ENCODE measurements at places on chromosomes 6 and 20.

GRCh38 chr6:26033941-26034354, 53.3 kb upstream of the HFE start:
- DNase-seq: no peak

DNA sequence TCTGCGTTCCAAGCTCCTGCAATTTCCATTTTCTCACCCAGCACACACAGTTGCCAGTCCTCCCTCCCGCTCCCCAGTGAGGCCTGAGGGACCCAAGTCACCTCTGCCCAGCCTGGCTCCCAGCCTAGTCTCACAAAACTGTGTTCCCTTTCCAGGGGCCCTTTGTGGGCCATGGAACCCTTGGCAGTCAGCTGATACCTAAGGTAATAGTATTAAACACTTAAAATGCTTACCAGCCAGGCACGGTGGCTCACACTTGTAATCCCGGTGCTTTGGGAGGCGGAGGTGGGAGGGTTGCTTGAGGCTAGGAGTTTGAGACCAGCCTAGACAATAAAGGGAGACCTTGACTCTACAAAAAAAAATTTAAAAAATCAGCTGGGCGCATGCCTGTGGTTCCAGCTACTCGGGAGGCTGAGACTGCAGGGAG, 3.2 kb upstream of the RBM38 start:
- DNase-seq: no peak

GRCh38 chr6:153101461-153101860, 29.6 kb downstream of the RGS17 start:
- no peak for DNase-seq

DNA sequence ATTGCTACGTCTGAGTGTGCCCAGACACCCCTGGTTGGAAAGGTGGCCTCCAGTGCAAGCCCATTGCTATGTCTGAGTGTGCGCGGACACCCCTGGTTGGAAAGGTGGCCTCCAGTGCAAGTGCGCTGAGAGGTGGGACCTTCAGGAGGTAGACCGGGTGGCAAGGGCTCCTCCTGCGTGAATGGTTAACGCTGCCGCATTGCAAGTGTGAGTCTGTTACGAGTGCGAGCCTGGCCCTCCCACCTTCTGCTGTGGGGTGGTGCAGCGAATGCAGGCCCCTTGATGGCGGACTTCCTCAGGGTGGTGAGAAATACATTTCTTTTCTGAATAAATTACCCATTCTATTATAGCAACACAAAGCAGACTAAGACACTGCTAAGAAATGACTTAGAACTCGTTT, 208.8 kb downstream of the DLL1 start:
- no peak for DNase-seq

DNA sequence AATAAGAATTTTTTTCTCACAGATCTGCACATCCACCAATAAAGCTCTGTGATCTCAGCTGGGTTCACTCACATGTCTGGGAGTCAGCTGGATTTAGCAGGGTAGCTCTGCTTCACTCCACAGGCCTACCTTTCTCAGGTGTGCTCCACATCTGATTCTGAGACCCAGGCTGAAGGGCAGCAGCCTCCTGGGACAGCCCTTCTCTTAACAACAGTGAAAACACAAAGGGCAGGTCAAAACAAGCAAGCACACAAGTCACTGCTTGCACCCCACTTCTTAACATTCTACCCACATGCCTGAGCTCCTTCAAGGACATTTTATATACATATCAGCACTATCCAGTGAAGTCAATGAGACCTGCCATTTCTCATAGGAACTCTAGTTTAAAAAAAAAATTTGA, 96.0 kb upstream of the MAP3K4 start:
- no peak for DNase-seq

- no peak for DNase-seq
Observed at GRCh38 chr6:2708456-2708855, 42.3 kb downstream of the MYLK4 start.

- no peak for DNase-seq
Observed at GRCh38 chr20:23450877-23451276, 1.8 kb downstream of the CST11 start.

GRCh38 chr6:5998711-5999687, 7.7 kb downstream of the NRN1 start:
- DNase-seq: no peak

- no peak for DNase-seq
Observed at GRCh38 chr20:18663932-18664331, 76.1 kb downstream of the DTD1 start.

- DNase-seq: no peak
Observed at GRCh38 chr20:37309936-37310590, 20.6 kb downstream of the MANBAL start.

DNA sequence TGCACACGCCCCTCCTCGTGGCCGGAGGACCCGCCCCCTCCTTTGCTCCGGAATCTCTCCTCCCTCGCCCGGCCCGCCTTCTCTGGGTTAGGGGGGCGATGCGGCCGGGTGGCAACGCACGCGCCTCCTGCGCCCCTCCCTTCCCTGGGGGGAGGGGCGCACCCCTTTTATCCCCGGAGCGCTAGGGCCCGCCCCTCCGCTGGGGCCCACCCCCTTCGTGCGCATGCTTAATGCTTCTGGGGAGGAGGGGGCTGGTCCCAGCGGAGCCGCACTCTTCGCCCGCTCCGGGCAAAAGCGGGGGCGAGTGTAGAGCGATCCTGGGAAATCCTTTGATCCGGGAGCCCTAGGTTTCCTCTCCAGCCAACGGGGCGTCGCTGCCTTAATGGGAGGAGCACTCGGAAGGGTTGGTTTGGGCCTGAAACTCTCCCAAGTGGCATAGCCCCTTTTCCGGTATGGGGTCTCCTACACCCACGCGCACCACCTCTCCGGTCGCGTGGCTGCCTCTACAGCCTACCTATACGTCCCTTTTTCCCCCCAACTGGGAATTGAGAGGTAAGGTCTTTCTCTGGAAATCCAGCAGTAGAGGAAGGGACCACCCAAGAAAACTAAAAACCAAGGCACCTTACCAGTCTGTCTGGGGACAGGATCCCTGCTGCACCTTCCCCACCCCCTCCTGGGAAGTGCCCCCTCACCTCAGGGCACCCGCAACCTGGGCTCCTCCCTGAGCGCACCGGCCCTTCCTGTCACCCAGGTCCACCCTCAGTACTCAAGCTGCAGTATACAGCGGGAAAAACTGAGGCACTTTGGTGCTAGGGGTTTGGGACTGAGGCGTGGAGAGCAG, 2.1 kb downstream of the SOX12 start:
- peak; percentile 69 for DNase-seq

- no peak for DNase-seq
Observed at GRCh38 chr6:67073938-67074337, 1366.9 kb upstream of the EYS start.

GRCh38 chr6:170210651-170211403, 80.1 kb downstream of the DLL1 start:
- no peak for DNase-seq

DNA sequence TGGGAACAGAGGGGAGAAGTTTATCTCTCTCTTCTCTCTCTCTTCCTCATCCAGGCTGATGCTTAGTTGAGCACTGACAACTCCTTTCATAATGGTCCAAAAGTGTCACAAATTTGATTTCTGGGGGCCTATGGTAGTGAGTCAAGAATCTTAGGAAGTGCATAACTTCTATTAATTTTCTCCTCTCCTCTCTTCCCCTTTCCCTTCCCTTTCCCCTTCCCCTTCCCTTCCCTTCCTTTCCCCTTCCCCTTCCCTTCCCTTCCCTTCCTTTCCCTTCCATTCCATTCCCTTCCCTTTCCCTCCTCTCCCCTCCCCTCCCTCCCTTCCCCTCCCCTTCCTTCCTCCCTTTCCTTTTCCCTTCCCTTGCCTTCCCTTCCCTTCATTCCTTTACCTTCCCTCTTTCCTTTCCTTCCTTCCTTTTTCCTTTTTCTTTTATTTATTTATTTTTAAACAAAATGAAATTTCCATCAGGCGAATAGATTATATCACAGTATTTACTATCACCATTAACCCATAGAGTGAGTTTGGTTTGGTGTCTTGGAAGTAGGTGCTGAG, 56.9 kb upstream of the JAG1 start:
- no peak for DNase-seq

- no peak for DNase-seq
Observed at GRCh38 chr6:22670605-22671004, 101.2 kb downstream of the HDGFL1 start.

DNA sequence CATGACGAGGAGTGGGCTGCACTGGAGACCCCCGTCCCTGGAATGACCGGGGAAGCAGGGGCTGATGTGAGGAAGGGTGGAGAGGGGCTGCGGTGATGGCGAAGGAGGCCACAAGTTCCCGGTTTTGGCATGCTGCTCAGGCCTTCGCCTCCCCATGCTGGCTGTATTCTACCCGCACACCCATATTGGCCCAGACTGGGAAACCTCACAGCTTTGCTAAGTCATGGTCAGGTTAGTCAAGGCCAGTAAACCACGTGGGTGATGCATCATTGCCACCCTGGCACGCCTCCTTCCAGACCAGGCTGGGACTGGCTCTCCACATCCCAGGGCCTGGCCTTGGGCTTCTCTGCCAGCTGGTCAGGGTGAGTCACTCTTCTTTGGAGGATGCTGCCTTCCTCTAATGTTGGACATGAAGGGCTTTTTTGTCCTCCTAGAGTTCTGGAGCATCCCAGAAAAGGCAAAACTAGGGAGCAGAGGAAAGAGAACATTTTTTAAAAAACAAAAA, 53.8 kb downstream of the PCNA start:
- DNase-seq: no peak

DNA sequence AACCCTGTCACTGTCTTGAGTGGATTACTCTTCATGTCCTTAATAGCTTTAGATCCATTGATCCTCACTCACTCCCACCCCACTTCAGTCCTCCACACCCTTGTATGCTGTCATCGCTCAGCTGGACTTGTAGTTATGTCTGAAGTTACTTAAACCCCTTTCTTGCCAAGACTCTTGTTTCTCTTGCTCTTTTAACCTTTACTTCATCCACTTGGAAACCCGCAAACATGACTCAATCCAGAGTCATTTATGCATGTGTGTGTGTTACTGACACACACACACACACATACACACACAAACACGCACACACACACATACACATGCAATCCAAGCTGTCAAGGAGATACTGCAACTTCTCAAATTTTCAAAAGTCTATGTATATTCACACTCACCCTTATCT, 341.8 kb downstream of the SYNE1 start:
- DNase-seq: no peak

DNA sequence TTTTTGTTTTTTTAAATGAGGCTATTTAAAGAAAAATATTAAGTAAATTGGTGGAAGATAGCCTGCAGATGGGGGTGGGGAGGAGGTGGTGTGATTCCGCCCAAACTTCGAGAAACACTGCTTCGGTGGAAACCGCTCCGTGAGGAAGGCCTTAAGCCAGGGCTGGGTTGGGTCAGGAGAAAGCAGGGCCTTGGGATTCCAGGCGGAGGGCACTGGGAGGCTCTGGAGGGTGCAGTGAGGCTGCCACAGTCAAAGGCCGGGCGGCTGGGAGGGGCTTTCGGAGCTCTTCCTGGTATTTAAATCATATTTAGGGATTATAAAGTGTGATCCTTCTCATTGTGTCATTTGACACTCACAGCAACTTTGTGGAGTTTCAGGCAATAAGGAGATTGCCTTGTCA, 22.2 kb upstream of the SCRT2 start:
- no peak for DNase-seq

DNA sequence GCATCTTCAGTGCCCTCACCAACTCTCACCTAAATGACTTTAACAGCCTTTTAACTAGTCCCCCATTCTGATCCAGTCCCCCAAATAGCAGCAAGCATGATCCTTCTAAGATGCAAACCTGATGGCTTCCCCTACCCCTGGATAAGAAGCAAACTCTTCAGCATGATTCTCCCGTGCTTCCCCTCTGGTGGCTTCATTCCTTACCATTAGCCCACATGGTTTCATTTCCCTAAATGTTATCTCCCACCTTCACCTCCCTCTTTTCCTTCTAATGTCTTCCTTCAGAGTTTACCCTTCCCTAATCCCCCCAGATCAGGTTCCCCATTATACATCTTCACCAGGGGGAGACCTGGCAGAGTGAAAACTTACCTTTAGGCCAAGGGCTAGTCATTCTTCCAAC, 4.0 kb upstream of the RAB5IF start:
- DNase-seq: no peak

GRCh38 chr20:53387983-53388675, 205.5 kb downstream of the ZNF217 start:
- DNase-seq: peak; percentile 45

- no peak for DNase-seq
Observed at GRCh38 chr6:139981768-139982181, 607.3 kb upstream of the CITED2 start.

Data from CD4-positive, alpha-beta T cell treated with Interleukin-4 for 4 hours (primary cell).